ENCODE measurements at places on chromosomes 2 and 18.

- DNase-seq = no peak
Measured at GRCh38 chr2:38191516-38191915, 115.6 kb upstream of the CYP1B1 start.

DNA sequence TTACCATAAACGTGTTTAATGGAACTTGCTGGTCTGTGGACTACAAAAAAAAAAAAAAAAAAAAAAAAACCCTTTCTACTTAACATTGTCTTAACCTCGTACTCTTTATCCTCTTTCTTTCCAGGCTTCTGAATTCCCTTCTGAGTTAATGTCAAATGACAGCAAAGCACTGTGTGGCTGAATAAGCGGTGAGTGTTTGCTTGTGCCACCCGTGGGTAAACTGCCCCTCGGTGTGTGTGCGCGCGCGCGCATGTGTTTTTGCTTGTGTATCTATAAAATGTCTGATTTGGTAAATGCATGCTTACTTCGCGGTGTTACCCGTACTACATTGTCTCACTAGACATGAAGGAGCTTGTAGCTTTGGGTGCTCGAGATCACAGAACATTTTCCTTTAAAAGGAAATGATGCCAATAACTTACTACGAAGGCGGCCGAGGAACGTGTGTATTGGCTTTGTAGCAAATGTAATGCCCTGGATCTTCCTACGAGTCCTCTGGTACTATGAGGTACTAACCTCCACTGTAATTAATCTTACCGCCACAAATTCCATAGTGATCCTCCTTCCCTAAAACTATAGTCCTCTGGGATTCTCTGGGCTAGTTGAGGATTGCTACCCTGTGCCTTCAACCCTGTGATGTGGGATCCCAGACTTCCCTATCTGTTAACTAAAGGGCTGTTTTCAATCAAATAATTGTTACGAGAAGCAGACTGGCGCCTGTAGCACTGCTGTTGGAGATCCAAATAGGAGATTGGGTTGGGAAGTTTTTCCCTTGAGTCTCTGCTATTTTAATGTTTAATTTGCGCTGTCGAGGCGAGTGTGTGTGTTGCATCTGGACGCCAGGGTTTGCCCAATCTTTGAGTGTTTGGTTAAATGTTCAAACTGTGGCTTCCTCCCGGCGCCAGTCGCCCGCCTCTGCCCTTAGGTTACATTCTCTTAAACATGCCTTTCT, 1.1 kb downstream of the ID2 start:
- DNase-seq = peak; percentile 70

DNA sequence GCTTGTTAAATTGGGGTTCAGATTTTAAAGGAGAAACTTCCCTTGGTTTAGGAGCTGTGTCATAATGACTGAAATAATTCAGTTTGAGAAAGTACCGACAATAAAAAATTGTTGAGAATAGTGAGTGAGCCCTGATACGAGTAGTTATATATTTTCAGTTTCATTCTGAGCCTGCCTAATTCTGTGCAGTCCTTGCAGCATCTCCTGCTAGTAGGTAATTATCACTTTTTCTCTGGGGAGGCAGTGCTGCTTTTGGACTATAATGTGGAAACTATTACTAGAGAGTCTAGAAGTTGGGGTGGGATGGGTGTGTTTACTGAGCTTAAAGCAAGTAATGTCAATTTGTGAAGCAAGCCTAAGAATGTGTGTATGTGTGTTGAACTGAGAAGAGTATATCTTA, 21.7 kb downstream of the ZNF638 start:
- DNase-seq = no peak

- no peak for DNase-seq
Measured at GRCh38 chr2:166764216-166764615, 124.1 kb upstream of the XIRP2 start.

GRCh38 chr18:55064073-55064472, 104.8 kb upstream of the CCDC68 start:
- no peak for DNase-seq

DNA sequence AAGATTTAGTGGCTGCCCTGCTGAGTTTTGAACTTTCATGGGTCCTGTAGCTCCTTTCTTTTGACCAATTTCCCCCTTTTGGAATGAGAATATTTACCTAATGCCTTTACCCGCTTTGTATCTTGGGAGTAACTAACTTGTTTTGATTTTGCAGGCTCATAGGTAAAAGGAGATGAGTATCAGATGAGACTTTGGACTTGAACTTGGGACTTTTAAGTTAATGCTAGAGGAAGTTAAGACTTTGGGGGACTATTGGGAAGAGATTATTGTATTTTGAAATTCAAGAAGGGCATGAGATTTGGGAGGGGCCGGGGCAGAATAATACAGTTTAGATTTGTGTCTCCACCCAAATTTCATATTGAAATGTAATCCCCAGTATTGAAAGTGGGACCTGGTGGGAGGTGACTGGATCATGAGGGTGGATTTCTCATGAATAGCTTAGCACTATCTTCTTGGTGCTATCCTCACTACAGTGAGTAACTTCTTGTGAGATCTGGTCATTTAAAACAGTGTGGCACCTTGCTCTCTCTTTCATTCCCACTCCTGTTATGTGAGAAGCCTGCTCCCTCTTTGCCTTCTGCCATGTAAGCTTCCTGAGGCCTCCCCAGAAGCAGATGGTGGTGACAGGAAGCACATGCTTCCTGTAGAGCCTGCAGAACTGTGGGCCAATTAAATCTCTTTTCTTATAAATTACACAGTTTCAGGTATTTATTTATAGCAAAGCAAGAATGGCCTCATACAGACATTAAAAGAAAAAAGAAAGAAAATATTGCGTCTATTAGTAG, 6.1 kb downstream of the ADI1 start:
- no peak for DNase-seq

GRCh38 chr2:182980652-182981051, 57.6 kb downstream of the NCKAP1 start:
- DNase-seq = no peak

GRCh38 chr2:7420530-7420929, 503.3 kb downstream of the RNF144A start:
- DNase-seq = no peak

DNA sequence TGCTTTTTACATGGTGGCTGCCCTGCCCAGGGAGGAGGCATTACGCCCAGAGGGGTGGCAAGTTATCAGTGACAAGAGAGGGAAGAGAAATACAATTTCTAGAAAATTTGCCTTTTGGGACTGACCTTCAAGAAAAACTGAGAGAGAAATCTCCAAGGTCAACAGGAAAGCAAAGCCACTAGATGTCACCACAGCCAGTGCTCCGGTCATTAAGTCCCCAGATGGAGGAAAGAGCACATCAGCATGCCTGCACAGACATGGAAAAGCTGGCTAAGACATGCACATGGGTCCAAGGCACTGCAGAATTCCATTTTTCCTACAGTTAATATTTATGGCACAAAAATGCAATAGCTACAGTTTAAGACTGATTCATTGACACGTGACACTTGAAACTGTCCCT, 21.0 kb downstream of the FHL2 start:
- DNase-seq = no peak

DNA sequence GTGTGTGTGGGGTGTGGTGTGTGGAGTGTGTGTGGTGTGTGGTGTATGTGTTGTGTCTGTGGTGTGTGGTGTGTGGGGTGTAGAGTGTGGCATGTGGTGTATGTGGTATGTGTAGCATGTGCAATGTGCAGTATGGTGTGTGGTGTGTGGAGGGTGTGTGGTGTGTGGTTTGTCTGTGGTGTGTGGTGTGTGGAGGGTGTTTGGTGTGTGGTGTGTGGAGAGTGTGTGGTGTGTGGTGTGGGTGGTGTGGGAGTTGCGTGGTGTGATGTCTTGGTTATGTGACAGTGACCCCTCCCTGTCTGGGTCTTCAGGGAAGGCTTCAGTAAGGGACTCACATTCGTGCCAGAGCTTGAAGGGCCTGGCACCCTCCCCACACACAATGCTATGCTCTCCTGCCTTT, 718.2 kb upstream of the SOX11 start:
- no peak for DNase-seq

DNA sequence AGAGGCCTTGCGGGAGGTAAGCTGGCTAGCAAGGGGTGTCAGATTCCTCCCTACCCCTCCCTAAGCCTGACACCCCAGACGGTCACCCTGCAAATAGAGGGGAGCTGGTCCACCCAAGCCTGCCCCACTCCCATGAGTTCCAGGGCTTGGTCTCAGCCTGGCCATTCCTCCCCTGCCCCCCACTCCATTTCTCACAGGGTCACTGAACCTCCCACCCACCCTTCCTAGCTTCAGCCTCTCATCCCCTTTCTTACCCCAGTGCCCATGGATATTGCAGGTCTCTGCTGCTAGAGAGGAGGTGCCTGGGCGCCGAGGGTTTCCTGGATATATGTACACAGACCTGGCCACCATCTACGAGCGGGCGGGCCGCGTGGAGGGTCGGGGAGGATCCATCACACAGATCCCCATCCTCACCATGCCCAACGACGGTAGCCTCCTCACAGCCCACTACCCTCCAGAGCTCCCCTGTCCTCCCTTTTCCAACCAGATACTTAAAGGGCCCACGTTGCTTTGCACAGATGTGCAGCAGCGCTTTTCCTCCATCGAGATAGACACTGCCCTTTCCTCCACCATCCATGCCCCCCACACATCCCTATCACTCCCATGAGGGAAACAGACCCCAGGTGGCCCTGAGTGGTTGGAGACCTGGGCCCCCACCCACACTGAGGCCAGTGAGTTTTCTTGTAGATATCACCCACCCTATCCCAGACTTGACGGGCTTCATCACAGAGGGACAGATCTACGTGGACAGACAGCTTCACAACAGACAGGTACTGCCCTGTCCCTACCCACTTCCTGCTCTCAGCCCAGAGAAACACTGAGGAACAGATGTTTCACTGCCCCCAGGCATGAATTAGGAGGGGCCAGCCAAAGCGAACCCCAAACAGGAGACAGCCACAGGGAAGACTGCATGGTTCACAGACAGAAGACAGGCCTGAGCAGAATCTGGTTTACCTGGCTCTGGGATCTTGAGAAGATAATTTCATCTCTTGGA, 15.2 kb upstream of the ANKRD53 start:
- no peak for DNase-seq

DNA sequence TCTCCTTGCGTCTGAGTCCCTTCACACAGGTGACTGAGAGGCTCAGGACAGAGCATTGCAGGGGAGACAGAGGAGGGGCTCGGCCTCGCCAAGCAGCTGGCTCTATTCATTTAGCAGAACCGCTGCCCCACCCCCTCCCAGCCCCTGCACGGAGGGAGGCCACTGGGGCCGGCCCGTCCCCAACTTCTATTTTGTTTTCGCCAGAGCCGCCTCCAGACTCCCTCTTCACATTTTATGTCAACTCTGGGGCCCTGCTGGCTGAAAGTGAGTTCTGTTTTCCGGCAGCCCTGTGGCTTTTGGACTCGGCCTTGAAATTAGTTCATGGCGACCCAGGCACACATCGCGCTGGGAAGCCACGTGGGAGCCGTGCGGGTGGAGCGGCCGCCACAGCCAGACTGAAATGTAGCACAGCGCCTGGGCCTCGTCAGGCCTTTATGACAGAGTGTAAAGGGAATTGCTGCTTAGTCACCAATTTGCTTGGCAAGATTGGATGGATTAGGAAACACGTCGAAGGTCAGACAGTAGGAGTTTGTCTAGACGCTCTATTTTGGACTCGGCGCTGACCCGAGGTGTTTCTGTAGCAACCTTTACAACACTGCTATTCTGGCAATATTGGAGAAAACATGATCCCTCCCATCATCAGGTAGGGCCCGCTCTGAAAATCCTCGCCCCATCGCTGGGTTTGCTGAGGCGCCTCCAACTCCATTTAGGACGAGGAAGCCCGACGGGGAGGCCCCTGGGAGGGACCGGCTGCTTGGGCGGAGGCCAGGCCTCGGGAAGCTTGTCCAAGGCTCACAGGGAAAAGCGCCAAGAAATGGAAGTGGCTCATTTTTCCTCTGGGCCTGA, 90.7 kb upstream of the CTDP1 start:
- DNase-seq = no peak

- no peak for DNase-seq
Measured at GRCh38 chr2:145800151-145801091, 1280.5 kb upstream of the ZEB2 start.

- DNase-seq = no peak
Measured at GRCh38 chr2:45930396-45930792, 278.9 kb downstream of the PRKCE start.

DNA sequence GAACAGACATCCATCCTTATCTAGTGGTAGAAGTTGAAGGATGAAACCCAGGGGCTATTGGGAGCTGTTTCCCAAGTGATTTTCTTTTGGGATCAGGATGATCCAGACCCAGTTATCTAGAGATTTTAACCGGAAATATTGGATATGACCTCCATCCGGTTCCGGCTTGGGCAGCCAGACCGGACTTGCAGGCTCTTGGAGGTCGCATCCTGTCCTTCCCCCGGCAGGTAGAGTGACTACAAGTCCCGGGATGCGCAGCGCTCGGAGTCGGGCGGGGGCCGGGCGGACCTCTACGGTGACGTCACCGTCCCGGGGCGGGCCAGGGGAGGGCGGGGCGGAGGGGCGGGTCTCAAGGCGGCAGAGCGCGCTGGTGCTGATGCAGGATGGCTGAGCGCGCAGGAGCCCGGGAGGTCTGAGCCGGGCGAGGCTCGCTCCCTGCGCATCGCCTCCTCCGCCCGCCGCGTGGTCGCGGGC, at the start of gene KIF5C:
TSS of gene KIF5C (plus strand) at position 360 of the 474 bp plus-strand sequence. CDS start 391 bp downstream, outside the sequence.
- peak; percentile 92 for DNase-seq

GRCh38 chr18:24702001-24702515, 241.6 kb downstream of the HRH4 start:
- no peak for DNase-seq

- DNase-seq = no peak
Measured at GRCh38 chr2:140186313-140186712, 1406.1 kb upstream of the NXPH2 start.

DNA sequence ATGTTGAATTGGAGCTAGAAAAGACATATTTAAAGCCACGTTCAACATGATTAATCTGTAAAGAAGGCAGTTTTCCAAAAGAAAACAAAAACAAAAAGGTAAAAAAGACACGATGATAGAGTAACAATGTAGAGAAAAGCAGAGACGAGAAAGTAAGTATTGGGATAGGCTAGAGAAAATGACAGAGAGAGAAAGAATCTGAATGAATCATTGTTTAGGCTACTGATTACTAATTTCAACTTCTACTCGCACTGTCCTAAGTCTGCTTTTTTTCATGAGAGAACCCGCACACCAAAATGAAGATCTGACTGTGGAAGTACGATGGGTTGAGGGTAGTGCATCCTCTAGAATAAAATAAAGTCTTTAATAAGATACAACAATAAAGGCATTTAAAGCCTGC, 1599.2 kb upstream of the TMEFF2 start:
- no peak for DNase-seq

DNA sequence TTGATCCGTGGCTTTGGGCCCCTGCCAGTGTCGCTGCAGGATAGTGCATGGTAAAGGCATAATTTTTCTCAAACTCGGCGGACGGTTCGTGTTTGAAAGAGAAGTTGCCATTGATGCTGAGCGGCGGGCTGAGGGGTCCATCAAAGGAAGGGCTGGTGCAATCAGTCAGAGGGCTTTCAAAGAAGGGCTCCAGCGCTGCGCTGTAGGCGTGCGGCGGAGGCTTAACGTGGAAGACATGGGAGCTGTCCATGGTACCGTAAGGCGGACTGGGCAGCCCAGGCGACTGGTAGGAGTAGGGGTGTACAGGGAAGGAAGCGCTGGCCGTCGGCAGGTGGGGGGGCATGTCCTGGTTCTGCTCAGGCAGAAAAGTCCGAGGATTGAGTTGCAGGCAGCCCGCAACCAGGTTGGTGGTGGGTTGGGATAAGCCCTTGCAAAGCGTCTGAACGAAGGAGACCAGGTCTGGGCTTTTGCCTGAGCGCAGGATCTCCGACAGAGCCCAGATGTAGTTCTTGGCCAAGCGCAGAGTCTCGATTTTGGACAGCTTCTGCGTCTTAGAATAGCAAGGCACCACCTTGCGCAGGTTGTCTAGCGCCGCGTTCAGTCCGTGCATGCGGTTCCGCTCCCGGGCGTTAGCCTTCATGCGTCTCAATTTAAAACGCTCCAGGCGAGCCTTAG, 2.3 kb downstream of the NEUROD1 start:
- DNase-seq = peak; percentile 92

GRCh38 chr2:27781496-27781895, 10.0 kb downstream of the MRPL33 start:
- DNase-seq = no peak
